Pancreas (tissue), 10 donors: ENCODE measurements at places on chromosomes 1 and 21. TPM values are rescaled to one million over a fixed set of nuclear protein-coding genes. Genes with fewer than 3 reads are reported as not detected.

The CCDC181 gene
- 0.70 TPM for total RNA-seq

GRCh38 chr1:168469690-168470089 lies 74.1 kb downstream of the XCL2 start:
- peak; percentile 15 for DNase-seq

DNA sequence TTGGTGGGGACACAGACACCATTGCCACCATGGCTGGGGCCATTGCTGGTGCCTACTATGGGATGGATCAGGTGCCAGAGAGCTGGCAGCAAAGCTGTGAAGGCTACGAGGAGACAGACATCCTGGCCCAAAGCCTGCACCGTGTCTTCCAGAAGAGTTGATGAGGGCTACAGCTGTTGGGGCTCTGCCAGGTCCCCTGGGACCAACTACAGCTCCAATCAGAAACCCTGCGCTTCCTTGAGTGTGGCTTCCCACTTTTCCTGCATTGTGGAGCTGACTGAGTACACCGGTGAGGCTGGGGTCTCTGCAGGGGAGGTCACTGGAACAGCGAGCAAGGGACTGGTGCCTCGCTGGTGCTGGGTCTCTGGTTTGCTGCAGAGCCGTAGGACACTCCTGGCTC lies 4.5 kb downstream of the ADPRS start:
- DNase-seq = no peak

- DNase-seq = no peak
Measured at GRCh38 chr1:90074137-90074536, 79.2 kb downstream of the ZNF326 start.

- no peak for DNase-seq
Measured at GRCh38 chr1:212914789-212915188, 35.6 kb upstream of the VASH2 start.

GRCh38 chr1:157154940-157155514 lies 16.8 kb upstream of the ETV3 start:
- no peak for DNase-seq

DNA sequence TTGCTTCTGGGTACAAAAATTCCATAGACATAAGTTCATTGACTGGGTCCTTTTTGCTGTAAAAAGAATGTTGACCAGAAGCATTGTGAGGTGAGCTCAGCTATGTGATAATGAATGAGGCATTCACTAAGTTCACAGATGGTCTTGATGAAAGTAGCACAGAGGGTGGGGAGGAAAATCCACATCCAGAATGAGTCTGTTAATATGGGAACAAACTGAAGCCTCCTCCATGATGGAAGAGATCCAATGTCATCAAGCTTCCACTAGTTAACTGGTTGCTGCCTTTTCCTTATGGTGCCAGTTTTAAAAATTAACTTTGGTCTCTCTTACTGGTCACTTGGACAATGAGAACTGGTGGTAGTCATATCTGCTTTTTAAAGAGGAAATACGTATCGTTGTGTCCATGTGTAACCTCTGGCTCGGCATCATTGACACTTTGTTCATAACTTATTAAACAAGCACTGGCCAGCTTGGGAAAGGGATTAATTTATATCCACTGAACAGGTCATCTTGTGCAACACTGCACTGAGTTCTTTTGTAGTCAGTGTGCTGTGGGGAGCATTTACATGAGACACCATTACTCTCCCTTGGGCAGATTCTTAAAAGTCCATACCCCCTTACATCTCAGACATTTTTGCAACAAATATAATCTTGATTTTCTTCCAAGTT lies 88.6 kb downstream of the ADAMTS1 start:
- DNase-seq = no peak

DNA sequence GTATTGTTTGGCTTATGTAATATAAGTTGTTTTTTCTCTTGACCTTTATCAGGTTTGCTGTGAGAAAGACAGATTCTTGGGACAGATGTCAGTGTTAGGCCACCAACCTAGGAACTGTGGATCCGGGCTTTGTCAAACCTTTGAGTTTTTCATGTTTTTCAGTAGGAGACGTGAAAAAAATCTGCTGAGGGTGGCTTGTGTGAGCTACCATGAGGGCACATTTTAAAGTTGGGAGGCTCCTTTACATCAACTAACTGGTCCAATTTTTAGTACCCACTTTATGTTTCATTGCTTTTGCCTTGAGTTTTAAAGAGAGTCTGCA lies 801 bp downstream of the RPS6KC1 start:
- DNase-seq = no peak

DNA sequence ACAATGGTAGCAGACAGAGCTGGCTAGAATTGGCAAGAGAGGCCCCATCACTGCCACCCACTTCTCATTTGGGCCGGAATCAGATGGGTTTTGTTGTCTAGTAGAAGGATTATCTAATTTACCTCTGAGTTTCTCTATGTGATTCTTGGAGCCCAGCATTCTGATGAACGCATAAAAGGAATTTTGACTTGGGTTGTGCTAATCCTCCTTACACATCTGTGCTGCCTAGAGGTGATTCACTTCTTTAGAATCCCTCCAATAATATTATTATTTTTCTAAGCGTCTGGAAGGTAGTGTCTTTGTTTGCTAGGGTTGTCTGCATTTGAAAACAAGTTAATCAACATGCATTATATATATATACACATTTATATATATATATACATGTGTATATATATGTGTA lies 118.1 kb downstream of the RUNX1 start:
- no peak for DNase-seq

DNA sequence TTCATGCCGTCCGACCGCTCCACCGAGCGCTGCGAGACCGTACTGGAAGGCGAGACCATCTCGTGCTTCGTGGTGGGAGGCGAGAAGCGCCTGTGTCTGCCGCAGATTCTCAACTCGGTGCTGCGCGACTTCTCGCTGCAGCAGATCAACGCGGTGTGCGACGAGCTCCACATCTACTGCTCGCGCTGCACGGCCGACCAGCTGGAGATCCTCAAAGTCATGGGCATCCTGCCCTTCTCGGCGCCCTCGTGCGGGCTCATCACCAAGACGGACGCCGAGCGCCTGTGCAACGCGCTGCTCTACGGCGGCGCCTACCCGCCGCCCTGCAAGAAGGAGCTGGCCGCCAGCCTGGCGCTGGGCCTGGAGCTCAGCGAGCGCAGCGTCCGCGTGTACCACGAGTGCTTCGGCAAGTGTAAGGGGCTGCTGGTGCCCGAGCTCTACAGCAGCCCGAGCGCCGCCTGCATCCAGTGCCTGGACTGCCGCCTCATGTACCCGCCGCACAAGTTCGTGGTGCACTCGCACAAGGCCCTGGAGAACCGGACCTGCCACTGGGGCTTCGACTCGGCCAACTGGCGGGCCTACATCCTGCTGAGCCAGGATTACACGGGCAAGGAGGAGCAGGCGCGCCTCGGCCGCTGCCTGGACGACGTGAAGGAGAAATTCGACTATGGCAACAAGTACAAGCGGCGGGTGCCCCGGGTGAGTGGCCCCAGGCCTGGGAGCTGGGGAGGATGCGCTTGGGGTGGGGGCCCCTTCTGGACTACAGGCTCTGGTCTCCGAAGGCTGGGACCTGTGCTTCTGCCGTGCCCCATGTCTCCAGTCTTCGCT lies 1.1 kb downstream of the SKI start:
- DNase-seq = peak; percentile 85

The TOE1 gene
- 3.1 TPM for total RNA-seq
